Right lobe of liver (tissue), 6 donors: ENCODE measurements at places on chromosomes 5 and 9. TPM values are rescaled to one million over a fixed set of nuclear protein-coding genes. Genes with fewer than 3 reads are reported as not detected.
A peak's percentile ranks its signal among the peaks of the same experiment; 100 is the strongest.

Gene HAVCR1
- total RNA-seq, result 0.78 TPM

Gene PCDHGC4
- total RNA-seq, result 0.73 TPM

Gene SLC36A2
- not detected for total RNA-seq

Gene SVEP1
- total RNA-seq, result 2.3 TPM

Gene DPYSL3
- 1.6 TPM for total RNA-seq

Gene BHMT
- 105 TPM for total RNA-seq

Gene LHX3
- not detected for total RNA-seq

Gene FAM169A
- total RNA-seq, result 1.2 TPM

DNA sequence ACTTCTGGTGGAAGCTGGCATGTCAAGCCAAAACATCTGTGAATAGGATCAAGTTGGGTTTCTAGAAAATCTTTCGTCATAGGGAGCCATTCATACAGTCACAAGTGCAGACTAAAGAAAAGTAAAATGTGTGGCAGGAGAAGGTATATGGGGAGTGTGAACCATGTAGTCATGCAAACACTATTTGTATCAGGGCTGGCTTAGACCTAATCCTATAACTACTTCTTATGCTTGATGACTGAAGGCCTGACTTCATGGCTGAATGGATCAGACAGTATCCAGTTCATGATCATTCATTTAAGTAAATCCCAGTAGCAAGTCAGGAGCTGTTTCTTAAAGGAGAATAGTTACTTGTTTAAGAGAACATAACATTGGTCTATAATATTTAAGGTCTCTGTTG lies 63.8 kb upstream of the DAPK1 start:
- no peaks in the 10 kb centered on the region for H3K4me1 ChIP-seq
- no peaks in the 10 kb centered on the region for H3K36me3 ChIP-seq
- no peak overlapping the region for H3K4me3 ChIP-seq
- DNase-seq, result no peak
- H3K27me3 ChIP-seq, result no peaks in the 10 kb centered on the region

DNA sequence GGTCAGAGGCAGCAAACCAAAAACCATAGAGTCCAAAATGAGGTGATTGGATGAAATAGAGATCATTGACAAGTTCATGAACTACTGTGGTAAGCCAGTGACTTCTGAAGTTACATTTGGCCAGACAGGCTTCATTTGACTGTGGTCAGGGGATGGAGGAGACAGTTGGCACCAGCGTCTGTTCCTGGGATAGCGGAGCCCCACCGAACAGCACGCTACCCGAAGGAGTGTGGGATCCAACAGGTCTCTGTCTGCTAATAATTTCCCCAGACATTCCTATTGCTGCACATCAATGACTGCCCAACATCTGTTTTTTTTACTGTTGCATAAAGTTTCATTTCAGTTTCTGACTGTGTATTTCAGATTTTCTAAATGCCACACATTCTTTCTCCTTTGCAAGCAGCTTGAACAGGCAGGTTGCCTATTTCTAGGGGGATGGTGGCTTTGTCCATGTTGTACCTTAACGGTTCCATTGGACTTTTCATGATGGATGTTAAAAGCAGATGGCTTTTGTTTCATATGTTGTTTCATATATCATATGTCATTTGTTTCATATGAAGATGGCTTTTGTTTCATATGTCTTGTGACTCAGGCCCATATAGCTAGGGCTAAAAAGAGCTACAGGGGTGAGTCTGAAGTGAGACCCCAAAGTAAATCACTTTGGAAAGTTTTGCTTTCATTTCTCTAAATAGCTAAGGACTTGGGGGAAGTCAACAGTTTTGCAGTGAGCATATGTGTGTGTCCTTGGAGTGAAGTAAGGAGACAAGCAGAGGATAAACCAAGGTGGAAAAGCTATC lies 180.8 kb downstream of the GOLPH3 start:
- no peak overlapping the region for H3K4me3 ChIP-seq
- H3K4me1 ChIP-seq, result no peaks in the 10 kb centered on the region
- no peak for DNase-seq
- H3K27ac ChIP-seq, result no peak overlapping the region
- no peaks in the 10 kb centered on the region for H3K36me3 ChIP-seq
- H3K27me3 ChIP-seq, result no peaks in the 10 kb centered on the region

DNA sequence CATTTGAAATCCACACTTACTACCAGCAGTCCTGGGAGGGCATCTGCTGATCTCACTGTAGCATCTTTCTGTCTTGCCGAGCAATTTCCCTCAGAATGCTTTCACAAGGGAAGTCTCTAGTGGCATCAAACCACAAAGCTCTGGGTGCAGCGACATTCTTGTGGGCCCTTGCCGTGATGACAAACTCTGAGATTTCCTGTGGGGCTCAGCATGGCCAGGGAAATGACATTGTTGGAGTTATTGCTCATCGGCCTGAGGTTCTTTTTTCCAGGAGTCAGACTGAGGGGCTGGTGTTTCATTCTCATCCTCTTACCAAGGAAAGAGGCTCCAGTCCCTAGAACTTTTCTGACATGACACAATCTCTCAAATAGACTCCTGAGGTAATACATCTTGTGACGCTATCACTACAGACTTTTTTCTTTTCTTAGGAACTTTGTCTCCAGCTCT lies 51.4 kb downstream of the PFDN1 start:
- H3K27me3 ChIP-seq, result no peaks in the 10 kb centered on the region
- no peaks in the 10 kb centered on the region for H3K36me3 ChIP-seq
- no peak overlapping the region for H3K27ac ChIP-seq
- no peaks in the 10 kb centered on the region for H3K4me1 ChIP-seq
- H3K4me3 ChIP-seq, result no peak overlapping the region
- DNase-seq, result no peak

GRCh38 chr9:72598639-72599038 lies 77.2 kb downstream of the TMC1 start:
- DNase-seq, result no peak
- no peaks in the 10 kb centered on the region for H3K4me1 ChIP-seq
- H3K27ac ChIP-seq, result no peak overlapping the region
- no peaks in the 10 kb centered on the region for H3K27me3 ChIP-seq

GRCh38 chr5:176862330-176862995 lies 36.7 kb downstream of the HK3 start:
- no peak overlapping the region for H3K27ac ChIP-seq
- no peak for DNase-seq
- no peaks in the 10 kb centered on the region for H3K27me3 ChIP-seq
- no peaks in the 10 kb centered on the region for H3K36me3 ChIP-seq
- H3K4me1 ChIP-seq, result no peaks in the 10 kb centered on the region
- H3K4me3 ChIP-seq, result no peak overlapping the region

- H3K36me3 ChIP-seq, result no peaks in the 10 kb centered on the region
- H3K27me3 ChIP-seq, result no peaks in the 10 kb centered on the region
- no peak overlapping the region for H3K27ac ChIP-seq
- peaks cover 3% of the 10 kb centered on the region for H3K4me1 ChIP-seq
Measured at GRCh38 chr5:94693043-94693822, 74.8 kb downstream of the SLF1 start.

- no peak overlapping the region for H3K27ac ChIP-seq
- H3K4me1 ChIP-seq, result peaks cover 13% of the 10 kb centered on the region
- DNase-seq, result peak; percentile 48
- H3K27me3 ChIP-seq, result peaks cover 14% of the 10 kb centered on the region
- H3K4me3 ChIP-seq, result peak overlapping the region; percentile 37
Measured at GRCh38 chr5:129460936-129461710, 1.0 kb downstream of the ADAMTS19 start.

DNA sequence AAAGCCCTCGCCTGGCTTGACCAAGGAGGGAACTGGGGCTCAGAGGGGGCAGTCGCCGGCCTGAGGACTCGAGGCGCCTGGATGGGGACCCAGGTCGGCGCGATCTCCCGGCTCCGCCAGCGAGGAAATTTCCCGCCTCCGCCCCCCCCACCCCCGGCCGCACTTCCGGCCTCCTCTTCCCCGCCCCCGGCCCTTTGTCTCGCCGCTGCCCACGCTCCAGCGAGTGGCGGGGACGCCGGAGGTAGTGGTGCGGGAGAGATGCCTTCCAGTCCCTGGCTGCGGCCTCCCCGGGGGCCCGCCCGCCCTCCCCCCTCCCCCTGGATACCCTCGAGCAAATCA lies 448 bp upstream of the GPRIN1 start:
- H3K4me1 ChIP-seq, result no peaks in the 10 kb centered on the region
- H3K27ac ChIP-seq, result no peak overlapping the region
- no peaks in the 10 kb centered on the region for H3K27me3 ChIP-seq
- peak overlapping the region; percentile 42 for H3K4me3 ChIP-seq
- no peaks in the 10 kb centered on the region for H3K36me3 ChIP-seq
- no peak for DNase-seq
